ENCODE measurements at places on chromosomes 5 and 9.

DNA sequence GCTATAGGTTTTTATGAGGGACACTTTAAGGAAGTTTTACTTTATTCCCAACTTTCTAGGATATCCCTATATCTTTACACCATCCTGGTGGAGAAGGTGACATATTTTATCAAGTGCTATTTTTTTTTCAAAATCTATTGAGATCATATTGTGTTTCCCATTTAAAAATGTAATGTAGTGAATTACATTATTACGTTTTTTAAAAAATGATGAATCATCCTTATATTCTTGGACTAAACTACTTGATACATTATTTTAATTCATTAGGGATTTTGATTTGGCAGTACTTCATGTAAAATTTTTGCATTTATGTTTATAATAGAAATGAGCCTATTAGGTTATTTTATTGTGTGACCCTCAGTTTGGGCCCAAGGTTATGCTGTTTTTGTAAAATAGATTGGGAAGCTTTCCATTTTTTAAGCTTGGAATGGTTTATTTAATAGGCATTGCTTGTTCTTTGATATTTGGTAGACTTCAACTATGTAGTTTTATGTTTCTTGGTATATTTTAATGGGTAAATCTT, 4.1 kb downstream of the TMEM38B start:
- no peak for DNase-seq

GRCh38 chr9:134026581-134026980, 1.3 kb downstream of the BRD3OS start:
- DNase-seq, result no peak

DNA sequence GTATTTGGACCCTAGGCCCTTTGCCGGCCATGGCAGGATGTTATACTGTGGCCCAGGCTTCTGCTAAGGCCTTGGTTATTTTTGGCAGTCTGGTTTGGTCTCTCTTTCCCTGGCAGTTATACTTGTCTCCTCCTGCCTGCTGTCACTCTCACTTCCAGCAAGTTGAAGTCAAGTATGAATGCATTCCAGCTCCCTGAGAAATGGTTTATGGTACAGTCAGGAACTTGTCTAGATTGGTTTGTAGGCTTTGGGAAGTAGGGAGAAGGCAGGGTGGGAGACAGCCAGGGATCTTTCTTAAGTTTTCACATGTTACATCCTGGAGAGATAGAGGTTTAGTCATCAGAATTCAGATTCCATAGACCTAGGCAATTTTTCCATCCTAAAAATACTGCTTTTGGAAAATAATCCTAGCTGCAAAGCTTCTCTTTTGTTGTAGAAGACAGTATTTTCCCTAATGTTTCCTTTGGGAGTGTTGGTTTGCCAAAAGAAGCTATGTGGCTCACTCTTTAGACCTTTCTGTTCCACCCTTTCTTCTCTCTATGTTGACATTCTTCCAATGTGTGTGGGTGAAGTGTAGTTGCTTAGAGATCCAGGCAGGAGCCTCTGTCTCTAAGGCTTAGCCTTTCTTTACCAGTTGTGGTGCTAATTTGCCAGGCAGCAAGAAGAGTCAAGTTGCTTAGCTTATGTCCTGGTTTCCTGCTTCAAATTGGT, 2.5 kb upstream of the KDM3B start:
- DNase-seq, result no peak

GRCh38 chr9:126699401-126699881, 85.7 kb downstream of the LMX1B start:
- no peak for DNase-seq

- no peak for DNase-seq
Observed at GRCh38 chr5:73180566-73180965, 7.6 kb downstream of the TMEM174 start.
